ENCODE measurements at places on chromosomes 7 and 10.
A peak's percentile ranks its signal among the peaks of the same experiment; 100 is the strongest.

GRCh38 chr10:7405637-7406036 is 5.2 kb downstream of the SFMBT2 start:
- no peak for DNase-seq

DNA sequence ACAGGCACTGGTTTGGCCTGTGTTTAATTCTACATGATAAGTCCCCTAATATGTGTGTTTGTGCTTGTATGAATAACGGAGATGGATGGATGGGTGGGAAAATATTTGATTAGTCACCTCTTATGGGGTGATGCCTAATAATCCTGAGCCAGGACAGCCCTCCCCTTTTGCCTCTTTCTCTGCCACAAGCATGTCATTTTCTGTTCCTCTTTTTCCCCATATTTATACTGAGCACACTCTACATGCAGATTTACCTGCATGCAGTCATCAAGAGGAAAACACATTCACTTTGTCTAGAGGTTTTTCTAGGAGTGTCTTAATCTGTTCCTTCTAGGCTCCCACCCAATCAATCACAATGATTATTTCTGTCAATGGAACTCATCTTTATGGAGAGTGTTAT is 111.6 kb upstream of the TBX20 start:
- no peak for DNase-seq

DNA sequence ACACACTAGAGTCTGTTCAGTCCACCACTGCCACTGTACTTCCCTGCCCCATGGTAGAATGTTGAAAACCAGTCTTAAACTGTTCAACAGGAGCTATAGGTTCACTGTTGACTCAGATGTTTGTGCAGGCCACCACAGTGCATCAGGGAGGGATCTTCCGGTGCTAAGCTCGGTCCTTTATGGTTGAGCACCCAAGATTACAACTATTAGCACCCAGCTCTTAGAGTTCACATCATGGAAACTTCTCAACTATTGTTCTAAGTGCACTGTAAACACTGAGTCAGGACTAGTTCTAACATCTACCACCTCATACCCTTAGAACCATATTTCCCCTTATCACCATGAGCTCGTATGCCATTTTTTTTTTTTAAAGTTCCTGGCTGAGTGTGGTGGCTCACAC is 97.1 kb upstream of the MXI1 start:
- DNase-seq: no peak

GRCh38 chr7:41097501-41097900 is 605.4 kb downstream of the INHBA start:
- DNase-seq: peak; percentile 97

GRCh38 chr10:97278491-97278989 is 13.9 kb downstream of the ARHGAP19 start:
- DNase-seq: peak; percentile 94

- no peak for DNase-seq
Observed at GRCh38 chr10:57679916-57680315, 587.8 kb downstream of the IPMK start.

DNA sequence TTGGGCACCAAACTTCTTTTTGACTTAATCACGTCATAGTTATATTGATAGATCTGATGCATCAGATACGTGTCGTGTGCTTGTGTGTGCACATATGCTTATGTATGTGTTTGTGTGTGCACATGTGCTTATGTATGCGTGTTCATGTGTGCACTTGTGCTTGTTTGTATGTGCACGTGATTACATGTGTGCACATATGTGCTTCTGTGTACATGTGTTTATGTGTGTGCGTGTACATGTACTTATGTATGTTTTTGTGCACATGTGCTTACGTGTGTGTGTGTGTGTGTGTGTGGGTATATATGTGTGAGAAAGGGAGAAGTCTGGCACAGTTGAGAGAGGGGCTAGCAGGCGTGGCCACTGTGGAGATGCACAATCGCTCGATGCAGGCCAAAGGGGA is 173.4 kb downstream of the WDR37 start:
- DNase-seq: no peak

DNA sequence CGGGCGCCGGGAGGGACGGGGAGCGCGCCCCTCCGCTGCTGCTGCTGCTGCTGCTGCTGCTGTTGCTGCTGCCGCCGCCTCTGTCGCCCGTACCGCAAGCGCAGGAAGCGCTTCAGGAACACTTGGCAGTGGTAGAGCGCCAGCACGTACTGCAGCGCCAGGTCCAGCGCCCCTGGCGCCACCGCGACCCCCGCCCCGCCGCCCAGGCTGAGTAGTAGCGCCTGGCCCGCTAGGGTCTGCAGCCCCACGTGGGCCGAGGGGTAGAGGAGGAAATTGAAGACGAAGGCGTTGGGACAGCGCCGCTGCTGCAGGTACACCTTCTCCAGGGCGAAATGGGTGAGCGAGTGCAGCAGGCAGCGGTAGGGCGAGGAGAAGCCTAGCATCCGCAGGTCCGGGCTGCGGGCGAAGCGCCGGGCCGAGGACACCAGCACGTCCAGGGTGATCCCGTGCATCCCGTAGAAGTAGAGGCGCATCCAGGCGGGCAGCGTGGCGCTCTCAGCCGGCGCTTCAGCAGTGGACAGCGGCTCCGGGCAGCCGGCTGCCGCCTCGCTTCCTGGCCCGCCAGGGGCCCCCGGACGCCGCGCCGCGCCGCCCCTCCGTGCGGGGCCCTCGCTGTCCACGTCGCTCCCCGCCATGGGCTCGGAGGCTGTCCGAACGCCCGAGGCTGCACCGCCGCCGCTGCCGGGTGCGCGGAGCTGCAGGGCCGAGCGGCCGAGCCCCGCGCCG is at the start of gene TMEM229A:
TMEM229A (minus strand) TSS at position 699 of the 726 bp plus-strand sequence; CDS start at position 635, 64 bp downstream.
- DNase-seq: peak; percentile 3

DNA sequence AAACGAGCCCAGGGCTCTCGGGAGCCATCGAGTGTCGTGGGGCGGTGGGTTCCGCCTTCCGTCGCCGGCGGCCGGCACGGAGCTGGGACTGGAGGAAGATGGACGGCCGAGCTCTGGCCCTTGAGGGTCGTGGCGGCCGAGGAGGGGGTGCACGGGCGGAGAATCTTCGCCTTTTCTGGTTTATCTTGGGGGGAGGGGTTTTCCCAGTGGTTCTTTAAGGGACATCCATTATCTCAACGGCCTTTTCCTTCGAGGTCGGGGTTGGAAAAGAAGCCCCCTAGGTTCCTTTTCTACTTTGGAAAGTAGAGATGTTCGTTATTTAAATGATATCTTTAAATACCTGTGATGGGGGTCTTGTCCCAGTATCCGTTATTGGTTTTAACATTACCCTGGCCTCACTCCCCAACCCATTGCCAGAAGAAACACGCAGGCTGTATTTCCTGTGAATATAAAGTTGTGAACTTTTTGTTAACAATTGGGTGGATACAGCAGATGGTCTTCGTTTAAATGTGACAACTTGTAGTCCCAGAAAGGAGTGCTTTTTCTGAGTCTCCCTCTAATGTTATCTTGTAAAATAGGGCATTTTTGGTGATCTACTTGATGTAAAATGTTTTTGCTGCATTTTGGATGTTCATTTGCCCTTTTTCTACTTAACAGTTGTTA is 765 bp downstream of the CCAR1 start:
- DNase-seq: peak; percentile 12

DNA sequence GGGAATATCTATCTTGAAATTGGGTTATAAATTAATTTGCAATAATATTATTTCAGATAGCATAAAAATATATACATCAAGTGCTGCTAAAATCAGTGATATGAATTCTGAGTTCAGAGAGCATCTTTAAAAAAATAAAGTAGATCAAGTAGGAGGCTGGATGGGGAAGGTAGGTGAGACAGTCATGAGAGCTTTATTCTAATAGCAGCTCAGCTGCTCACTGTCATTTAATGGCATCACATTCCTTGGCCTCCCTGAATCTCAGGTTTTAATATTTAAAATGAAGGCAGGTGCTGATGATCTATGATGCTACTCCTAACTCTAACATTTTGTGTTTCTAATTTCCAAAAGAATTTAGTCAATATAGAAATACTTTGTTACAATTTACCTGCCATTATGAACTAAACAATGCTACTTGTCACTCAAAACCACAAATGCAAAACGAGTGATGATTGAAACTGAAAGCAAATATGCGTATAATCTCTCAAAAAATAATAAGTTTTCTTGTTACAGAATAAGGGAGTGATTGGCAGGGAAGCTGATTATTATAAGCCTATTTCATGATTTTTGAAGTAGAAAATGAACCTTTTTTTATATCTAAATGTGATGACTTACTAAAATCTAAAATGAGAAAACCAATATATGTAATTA is 147.6 kb upstream of the CSTF2T start:
- no peak for DNase-seq

GRCh38 chr10:31120961-31121685 is 89.5 kb upstream of the ZNF438 start:
- peak; percentile 69 for DNase-seq

DNA sequence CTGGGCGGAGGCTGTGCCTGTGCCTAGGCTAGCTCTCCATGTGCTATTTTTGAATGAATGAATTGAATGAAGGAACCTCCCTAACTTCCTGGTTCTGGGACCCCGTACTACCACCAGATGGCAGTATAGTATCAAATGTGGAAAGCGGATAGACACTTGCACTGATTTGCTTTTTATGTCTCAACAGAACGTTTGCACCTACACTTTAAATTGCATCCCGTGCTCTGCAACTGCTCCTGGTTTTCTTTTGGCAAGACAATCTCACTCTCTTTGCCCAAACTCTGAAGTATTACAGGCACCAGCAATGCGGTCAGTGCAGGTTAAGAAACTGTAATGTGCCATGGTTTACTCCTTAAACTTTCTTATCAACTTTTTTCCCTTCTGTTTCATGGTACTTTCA is 6.5 kb downstream of the FZD8 start:
- DNase-seq: peak; percentile 74

DNA sequence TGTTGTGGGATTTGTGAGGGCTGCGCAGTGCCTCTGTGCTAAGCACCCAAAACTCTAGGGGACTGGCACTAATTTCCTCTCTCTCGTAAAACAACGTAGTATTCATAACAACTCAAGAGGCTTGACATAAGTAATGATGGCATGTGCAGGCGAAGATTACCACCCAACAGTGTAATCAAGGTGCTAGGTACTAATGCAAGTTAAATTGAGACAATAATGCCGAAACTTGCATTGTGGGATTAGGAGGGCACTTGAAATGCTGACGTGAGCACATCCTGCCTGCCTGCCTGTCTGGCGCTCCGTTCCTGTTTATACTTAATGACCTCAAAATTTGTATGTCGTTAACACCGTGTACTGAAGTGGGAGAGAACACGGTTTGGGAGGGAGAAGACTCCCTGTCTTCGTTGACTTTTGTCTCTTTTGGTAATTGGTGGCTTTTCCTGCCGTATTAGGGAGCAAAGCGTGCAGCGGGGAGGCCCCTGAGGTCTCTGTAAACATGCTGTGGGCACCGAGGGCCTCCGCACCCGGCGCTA is 139.0 kb downstream of the MGMT start:
- DNase-seq: no peak

GRCh38 chr7:106102387-106102966 is 9.6 kb downstream of the SYPL1 start:
- DNase-seq: no peak

GRCh38 chr10:88968391-88968790 is 15.8 kb upstream of the ACTA2 start:
- DNase-seq: peak; percentile 56

DNA sequence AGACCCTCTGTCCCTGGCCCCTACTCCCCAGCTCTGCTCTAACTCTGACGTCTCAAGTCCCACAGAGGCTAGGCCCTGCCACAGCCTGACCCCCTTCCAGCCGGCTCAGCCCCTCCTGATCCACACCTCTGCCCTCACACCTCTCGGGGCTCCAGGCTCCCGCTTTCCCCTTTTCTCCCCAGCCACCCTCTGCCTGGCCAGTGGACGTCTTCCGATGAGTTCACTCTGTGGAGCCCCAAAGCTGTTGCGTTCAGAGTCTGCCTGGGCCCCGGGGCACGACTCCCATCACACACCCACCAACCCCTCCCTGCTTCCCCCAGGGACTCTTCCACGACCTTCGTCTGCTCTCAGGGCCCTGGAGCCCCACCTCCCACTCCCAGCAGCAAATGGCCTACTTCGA is 18.4 kb upstream of the TBRG4 start:
- no peak for DNase-seq

DNA sequence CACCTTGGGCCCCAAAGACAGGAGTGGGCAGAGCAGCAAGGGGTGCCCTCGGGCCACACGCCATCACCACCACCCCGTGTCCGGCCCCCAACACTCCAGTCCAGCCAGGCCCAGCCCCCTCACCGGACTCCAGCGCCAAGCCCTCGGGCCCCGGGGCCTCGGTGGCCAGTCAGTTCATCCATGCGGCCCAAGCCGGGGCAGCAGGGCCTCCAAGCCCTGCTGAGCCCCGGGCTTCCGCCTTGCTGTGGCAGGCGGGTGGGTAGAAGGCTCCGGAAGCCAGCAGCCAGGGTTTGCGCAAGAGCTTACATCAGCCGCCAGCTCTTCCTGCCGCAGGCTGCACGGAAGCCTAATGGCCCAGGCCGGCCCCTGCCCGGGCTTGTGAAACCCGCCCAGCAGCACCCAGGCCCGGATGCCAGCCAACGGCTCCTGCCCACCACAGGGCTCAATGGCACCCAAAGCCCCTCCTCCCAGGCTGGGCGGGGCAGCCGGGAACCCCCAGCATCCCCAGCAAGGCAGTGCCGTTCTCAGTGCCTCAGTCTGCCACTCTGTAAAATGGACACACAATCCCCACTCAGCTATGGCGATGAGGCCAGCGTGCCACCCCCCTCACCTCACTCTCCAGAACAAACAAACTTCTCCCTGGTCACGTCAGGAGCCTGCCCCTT is 26.5 kb downstream of the TNRC18 start:
- DNase-seq: peak; percentile 47

DNA sequence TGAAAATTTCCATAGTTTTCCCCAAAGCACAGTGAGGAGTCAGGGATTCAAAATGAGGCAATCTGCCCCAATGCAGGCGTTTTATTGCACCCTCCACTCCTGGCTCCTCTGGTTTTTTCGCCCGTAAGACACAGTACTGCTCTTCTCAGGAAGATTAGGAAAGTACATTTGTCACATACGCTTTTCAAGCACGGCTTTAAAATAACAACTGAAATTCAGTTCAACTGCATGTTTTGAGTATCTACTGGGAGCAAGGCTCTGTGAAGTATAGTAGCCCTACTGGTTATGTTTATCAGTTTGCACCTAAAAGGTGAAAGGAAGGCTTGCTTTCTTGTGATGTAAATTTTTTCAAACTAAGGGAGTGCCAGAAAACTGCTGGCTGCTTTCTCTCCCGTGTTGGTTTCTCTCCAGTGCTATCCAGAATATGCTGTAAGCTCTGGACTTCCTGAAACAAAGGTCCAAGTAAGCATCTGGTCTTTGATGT is 1.9 kb upstream of the SGMS1 start:
- DNase-seq: peak; percentile 3

- peak; percentile 88 for DNase-seq
Observed at GRCh38 chr10:12703813-12704212, 297.7 kb downstream of the CCDC3 start.

- peak; percentile 75 for DNase-seq
Observed at GRCh38 chr10:89073719-89074118, 83.1 kb downstream of the FAS start.

DNA sequence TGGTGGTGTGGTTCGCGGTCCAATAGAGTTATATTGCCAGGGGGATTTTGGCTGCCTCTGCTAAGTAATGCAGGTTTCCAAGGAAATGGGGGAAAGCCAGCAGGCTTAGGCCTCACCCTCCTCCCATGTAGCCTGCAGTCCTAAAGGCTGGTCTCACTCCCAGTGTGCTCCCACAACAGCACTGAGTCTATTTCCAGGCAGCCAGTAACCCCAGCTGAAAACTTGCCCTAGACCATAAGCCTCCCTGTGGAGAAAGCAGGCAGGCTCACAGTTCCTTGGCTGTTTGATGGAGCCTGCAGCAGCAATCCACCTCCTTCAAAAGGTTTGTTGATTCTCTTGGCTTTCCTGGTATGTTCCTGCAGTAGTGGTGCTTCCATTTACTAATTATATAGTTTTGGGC is 220.0 kb upstream of the ZNF804B start:
- no peak for DNase-seq

- no peak for DNase-seq
Observed at GRCh38 chr7:50397320-50397970, 52.7 kb downstream of the FIGNL1 start.

- no peak for DNase-seq
Observed at GRCh38 chr7:75650681-75651080, 88.1 kb downstream of the HIP1 start.
